Stimulated activated CD8-positive, alpha-beta memory T cell treated with anti-CD3 and anti-CD28 coated beads, Interleukin-15, amount 100 ng/mL, for 4 hours (primary cell): ENCODE measurements at places on chromosomes 3 and 15.

GRCh38 chr3:54837964-54838363 is 89.9 kb downstream of the LRTM1 start:
- DNase-seq = no peak

DNA sequence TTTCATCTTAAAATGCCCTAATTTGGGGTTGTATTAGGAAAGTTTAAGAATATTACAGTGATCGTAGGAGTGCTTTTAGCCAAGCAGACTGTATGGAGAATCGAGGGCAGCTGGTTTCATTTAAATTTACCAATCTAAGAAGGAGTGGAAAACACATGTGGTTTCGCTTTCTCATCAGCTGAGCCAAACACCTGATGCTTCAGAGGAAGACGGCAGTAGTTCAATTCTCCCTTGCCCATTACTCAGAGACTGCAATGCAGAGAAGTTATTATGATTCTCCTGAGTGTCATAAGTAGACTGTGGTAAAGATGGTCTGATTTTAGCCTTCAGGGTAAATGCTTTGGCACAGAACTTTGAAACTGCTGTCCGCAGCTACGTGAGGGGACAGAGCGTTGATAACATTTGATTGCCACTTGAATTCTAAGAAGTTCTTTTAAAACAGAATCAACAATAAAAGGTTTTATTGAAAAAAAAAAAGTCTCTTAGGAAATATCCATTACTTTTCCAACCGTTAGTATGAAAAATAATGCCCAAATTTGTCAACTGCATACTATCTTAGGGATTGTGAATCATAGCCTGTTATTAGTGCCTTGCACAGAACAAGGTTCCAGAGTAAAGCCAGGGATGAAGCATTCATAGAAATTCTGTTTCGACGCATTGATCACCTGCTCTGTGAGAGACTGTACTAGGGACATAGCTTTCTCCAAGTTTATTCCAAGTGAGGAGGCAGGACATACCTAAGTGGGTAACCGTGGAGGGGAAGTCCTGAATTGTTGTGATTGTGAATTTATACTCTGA is 25.6 kb downstream of the LYSMD4 start:
- DNase-seq = peak; percentile 19

DNA sequence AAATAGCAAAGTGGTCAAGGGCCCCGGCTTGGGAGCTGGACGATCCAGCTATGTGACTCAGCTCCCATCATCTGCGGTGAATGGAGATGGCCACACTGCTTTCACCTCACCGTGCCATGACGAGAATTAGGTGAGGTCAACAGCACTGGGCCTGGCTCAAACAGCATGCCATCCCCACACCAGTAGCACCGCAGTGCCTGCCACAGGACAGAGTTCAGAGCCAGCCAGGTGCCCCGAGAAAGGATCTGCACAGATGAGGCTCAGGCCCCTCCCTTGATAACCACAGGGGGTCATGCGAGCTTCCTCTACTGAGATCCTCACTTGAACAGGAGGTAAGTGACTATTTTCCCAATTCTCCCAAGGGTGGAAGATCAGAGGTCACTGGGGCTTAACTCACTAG is 29.4 kb downstream of the ZXDC start:
- DNase-seq = no peak

GRCh38 chr3:181354140-181354539 is 357.6 kb upstream of the SOX2 start:
- DNase-seq = no peak

DNA sequence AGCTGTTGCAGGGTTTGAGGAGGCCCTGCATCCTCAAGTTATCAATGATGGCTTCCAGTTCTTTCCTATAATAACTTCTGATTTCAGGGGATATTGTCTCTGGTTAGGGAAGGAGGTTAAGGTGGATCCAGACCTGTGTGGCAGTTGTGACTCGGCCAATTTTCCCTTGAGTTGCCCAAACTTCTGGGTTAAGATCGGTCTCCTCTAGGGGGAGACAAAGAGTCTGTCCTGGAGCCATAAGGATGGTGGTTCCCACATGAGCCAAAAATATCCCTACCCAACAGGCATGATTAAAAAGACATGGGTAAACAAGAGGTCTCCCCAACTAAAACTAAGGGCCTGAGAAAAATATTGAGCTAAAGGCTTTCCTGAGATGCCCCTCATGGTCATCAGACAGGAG is 227.5 kb upstream of the MDFIC2 start:
- no peak for DNase-seq

DNA sequence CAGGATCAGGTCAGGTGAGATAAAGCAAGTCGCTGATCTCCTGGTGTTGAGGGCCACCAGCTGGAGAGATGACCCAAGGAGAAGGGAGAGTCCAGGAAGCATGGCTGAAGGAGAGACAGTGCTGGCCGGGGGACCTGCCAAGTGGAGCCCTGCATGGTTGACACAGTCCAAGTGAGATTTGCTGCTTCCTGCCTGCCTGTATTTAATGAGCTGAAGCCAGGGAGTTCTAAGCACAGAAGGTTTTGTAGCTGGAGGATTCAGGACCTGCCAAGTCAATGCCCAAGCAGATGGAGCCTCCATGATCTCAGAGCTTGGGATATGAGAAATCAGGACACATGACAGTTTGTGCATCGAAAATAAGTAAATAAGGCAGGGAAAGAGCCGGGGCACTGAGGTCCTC is 125.6 kb downstream of the SRGAP3 start:
- DNase-seq = no peak

GRCh38 chr3:113272385-113272779 is 61.0 kb downstream of the BOC start:
- DNase-seq = no peak

DNA sequence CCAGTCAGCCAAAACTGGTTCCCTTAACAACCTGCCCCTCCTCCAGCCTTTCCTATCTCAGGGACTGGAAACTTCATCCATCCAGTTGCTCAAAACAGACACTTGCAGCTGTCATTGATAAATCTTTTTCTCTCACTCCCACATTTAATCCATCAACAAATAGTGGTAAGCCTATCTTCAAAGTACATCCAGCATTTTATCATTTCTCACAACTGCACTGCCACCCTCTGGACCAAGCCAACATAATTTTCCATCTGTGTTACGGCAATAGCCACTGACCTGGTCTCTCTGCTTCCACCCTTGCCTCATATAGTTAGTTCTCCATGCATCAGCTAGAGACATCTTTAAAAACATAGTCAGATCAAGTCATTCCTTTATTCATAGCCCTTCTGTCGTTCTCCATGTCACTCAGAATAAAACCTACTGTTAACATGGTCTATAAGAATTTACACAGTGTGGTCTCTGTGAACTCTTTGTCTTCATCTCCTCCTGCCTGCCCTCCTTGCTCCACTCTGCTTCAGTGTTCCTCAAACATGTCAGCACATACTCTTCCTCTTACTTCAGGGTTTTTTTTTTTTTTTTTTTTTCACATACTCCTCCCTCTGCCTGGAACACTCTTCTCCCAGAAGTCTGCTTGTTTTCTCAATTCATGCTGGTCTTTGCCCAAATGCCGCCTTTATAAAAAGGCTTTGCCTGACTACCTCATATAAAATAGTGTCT is 102.5 kb upstream of the COL6A5 start:
- DNase-seq = no peak

- no peak for DNase-seq
Measured at GRCh38 chr3:130905551-130905950, 11.7 kb downstream of the ATP2C1 start.

DNA sequence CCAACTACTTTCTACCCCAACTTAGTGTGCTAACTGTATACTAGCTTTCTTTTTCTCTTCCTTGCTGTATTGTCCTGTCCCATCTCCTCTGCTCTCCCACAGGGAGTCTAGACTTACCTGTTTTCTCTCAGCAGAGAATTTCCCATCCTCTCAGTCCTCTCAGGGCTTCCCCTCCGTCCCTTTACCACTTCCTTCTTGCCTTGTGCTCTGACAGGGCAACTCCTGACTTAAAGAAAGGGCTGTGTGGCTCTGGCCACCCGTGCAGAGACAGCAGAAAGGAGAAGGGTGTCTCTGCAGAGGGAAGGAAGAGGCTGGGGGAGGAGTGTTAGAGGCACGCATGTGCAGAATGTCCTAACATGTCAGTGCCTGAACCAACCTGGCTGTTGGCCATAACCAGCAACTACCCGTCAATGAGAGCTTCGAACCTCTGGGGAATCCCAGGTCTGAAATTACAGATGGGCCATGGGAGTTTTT is at the start of gene GCSAM:
Gene GCSAM (minus strand): TSS at position 274 of the 474 bp plus-strand sequence. CDS start 128 bp downstream, at position 146.
- peak; percentile 23 for DNase-seq

- DNase-seq = no peak
Measured at GRCh38 chr3:141400073-141400971, 32.0 kb downstream of the ZBTB38 start.

DNA sequence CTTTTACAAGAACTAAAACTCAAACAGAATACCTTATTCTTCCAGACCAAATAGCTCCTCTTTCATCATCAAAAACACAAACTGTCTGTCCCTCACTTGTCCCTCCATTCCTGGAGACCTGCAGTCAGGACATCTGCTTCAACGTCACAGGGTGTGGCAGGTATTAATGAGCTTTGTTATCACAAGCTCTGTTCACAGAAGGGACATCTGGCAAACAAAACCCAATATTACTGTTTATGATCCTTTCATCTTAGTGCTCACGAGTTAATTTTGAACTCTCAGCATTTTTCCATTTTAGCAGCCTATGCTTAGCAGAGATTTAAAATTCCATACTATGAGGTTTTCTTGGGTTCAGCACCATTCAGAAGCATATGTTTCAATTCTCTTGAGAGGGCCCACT is 32.9 kb downstream of the AP3S2 start:
- DNase-seq = no peak

- DNase-seq = no peak
Measured at GRCh38 chr3:37953226-37953625, 37.4 kb upstream of the VILL start.

GRCh38 chr3:160159806-160160205 is 65.4 kb upstream of the C3orf80 start:
- no peak for DNase-seq

DNA sequence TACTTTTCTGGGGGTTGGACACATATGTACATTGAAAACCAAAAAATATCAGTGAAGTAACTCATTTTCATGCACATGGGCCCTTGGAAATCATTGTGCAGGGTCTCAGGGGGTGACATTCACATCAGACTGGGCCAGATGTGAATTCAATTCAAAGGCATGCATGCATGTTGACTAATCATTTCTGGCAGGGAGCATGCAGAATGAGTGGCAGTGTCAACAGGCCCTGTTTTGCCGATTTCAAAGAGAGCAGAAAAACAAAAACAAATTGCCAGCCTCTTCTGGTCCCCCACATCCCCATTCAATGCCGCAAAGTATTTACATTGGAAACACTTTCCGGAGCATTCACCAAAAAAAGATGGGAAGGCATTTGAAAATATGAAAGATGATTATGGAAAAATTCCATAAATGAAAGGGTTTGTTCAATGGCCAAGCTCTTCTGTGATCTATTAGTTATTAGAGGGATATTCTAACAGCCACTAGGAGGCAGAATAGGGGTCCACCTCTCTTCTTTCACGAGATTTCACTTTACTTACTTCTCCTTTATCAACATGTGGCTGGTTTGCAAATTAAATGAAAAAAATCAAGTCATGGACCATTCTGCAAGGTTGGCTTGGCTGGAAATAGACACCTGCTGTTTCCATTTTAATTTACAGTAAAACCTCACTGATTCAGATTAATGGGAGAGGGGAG is 119.9 kb upstream of the FEZF2 start:
- DNase-seq = no peak

- DNase-seq = no peak
Measured at GRCh38 chr3:193207290-193208273, 33.4 kb upstream of the PLAAT1 start.

DNA sequence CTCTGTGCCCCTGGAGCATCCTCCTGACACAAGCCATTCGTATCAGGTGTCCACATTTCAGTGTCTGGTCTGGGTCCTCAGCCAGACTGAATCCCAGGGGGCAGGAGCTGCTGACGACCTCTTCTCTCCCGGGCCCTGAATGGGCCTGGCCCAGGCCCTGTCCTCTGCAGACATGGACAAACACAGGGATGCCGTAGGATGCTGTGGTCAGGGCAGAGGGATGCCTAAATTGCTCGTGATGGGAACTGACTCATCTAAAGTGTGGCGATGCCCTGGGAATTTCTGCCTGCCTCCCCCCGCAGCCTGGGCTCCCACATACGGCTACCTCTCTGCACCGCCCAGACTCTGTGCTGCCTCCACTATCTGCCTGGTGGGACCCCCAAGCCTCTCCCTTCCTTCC is 58.5 kb upstream of the CTSH start:
- DNase-seq = no peak

GRCh38 chr3:44831232-44831631 is 30.5 kb upstream of the TMEM42 start:
- no peak for DNase-seq

GRCh38 chr3:158753854-158754253 is 21.6 kb upstream of the RARRES1 start:
- DNase-seq = no peak

GRCh38 chr15:89187986-89188514 is 33.3 kb downstream of the RLBP1 start:
- DNase-seq = no peak

GRCh38 chr3:11305509-11305908 is 33.3 kb downstream of the ATG7 start:
- no peak for DNase-seq

GRCh38 chr3:17195856-17196604 is 311.3 kb downstream of the PLCL2 start:
- no peak for DNase-seq

DNA sequence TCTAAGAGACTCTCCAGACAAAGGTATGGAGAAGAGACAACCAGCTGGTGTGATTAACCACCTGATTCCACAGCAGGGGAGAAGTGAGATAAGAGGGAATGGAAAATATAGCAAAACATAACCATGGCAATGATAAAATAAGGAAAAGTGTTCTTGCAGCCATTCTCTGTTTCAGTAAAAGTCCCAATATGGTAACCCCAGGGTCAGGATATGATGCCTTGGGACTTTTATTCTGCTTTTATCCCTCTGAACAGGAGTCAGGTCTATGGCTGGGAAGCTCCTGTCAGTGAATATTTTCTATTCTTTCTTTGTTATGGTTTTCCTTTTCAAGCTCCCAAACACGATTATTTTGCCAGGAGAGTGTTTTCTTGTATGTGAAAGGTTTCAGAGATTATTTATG is 94.2 kb downstream of the SLC9A9 start:
- no peak for DNase-seq

DNA sequence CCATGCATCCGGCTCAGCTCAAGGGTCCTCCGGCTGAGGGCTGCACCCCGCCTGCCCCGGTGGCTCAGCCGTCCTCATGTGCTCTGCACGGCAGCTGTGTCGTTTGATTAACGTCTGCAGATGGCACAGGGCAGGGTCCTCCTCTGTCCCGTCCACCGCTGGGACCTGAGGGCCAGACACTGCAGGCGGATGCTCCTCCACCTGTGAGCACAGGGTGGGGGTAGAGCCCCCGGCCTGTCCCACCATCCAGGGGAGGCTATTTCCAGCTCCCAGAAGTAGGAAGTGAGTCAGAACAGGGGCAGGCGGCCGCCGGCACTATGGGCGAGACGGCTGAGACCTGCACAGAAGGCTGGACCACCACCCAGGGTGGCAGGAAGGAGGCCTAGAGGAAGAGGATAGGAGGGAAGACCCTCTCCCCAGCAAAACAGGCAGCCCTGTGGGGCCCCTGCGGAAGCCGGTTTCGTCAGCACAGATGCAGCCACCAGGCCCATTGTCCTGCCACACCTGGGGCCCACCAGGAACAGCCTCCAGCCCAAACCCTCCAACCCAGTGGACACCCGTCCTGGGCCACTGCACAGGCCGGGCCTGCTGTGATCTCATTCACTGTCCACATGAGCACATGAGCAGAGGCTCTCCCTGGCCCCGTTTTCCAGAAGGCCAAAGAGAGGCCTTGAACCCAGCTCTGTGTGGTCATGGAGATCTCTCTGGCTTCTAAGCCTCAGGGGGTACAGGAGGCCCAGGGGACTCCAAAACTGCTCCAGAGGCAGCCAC is 12.6 kb upstream of the PLXND1 start:
- DNase-seq = no peak
